ENCODE measurements at places on chromosomes 5 and 9.
A peak's percentile ranks its signal among the peaks of the same experiment; 100 is the strongest.

DNA sequence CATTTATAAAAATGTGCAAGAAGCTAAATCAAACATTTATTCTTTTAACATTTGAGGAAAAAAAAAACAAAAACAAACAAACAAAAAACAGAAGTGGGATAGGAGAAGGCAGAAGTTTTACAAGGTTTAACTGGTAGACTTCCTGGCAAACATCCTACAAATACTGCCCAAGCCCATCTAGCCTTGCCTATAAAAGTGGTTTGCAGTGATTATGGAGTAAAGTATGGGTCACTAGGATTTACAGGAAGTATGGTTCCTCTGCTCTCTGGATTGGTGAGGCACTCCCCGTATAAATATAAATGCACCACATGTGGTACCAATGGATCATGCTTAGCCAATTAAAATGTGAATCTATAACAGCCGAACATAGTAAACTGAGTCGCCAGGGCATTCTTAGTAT, 291.9 kb downstream of the EDIL3 start:
- H3K36me3 ChIP-seq = peaks cover 12% of the 10 kb centered on the region
- no peak overlapping the region for H3K4me3 ChIP-seq
- peaks cover 1% of the 10 kb centered on the region for H3K4me1 ChIP-seq
- H3K27me3 ChIP-seq = no peaks in the 10 kb centered on the region

GRCh38 chr5:113205323-113205722, 228.7 kb downstream of the DCP2 start:
- no peak overlapping the region for H3K4me3 ChIP-seq
- H3K27me3 ChIP-seq = no peaks in the 10 kb centered on the region
- no peaks in the 10 kb centered on the region for H3K36me3 ChIP-seq
- peaks cover 47% of the 10 kb centered on the region for H3K4me1 ChIP-seq
- no peak for DNase-seq

GRCh38 chr5:7816535-7816901, 34.4 kb downstream of the CFAP90 start:
- DNase-seq = no peak
- H3K27ac ChIP-seq = no peak overlapping the region
- no peaks in the 10 kb centered on the region for H3K36me3 ChIP-seq
- H3K4me3 ChIP-seq = no peak overlapping the region

DNA sequence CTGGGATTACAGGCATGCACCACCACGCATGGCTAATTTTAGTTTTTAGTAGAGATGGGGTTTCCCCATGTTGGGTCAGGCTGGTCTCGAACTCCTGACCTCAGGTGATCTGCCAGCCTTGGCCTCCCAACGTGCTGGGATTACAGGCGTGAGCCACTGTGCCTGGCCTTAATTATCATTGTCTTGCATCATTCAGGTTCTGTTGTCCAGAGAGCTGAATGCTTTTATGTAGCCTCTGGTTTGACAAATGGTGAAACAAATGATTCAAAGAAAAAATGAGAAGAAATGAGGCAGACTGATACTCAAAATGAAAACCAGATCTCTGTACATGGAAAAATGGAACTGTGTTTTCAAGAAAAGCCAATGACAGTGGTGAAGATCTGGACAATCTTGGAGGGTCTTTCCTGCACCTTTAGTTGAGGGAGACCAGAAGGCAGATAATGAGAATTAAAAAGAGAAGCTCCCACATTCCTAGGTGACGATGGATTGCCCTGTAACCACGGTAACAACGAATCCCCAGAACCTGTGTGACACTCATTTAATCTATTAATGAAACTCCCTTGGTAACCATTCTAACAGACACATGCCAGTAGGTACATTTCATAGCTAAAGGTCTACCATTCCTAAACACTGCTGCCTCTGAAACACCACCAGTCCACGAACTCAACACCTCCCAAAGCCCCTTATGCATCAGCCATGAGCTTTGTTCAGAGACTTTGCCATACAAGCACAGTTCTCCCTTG, 1.6 kb downstream of the TEX48 start:
- no peaks in the 10 kb centered on the region for H3K36me3 ChIP-seq
- H3K27ac ChIP-seq = peak overlapping the region; percentile 37
- H3K4me3 ChIP-seq = no peak overlapping the region
- no peaks in the 10 kb centered on the region for H3K27me3 ChIP-seq

- DNase-seq = no peak
- H3K27me3 ChIP-seq = peaks cover 8% of the 10 kb centered on the region
- H3K4me3 ChIP-seq = no peak overlapping the region
- H3K36me3 ChIP-seq = no peaks in the 10 kb centered on the region
- peaks cover 10% of the 10 kb centered on the region for H3K4me1 ChIP-seq
Measured at GRCh38 chr5:135217669-135218485, 181.2 kb downstream of the MACROH2A1 start.

GRCh38 chr5:156556666-156557406, 229.9 kb downstream of the SGCD start:
- H3K4me3 ChIP-seq = no peak overlapping the region
- H3K27ac ChIP-seq = no peak overlapping the region
- H3K36me3 ChIP-seq = no peaks in the 10 kb centered on the region

GRCh38 chr9:69945671-69946141, 97.9 kb upstream of the MAMDC2 start:
- peaks cover 18% of the 10 kb centered on the region for H3K27me3 ChIP-seq
- DNase-seq = no peak

DNA sequence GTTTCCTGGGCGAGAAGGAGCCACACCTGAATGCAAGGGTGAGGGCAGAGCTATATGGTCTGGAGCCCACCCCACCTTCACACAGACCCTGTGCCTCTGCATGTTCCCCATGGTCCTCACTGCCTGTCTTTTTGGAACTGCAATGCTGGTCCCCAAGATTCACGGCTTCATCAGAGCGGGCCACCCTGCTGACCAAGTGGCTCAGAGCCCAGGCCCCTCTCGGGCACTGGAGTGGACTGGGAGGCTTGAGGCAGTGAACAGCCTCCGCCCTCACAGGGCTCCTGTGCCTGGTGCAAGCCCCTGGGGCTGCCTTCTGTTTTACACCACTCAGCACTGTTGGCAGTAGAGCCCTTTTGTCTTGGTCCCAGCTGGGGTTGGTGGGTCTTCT, 143.2 kb downstream of the CACNA1B start:
- no peak overlapping the region for H3K4me3 ChIP-seq
- H3K27ac ChIP-seq = no peak overlapping the region
- H3K36me3 ChIP-seq = no peaks in the 10 kb centered on the region
- H3K4me1 ChIP-seq = no peaks in the 10 kb centered on the region
- H3K27me3 ChIP-seq = peaks cover 53% of the 10 kb centered on the region
- no peak for DNase-seq

DNA sequence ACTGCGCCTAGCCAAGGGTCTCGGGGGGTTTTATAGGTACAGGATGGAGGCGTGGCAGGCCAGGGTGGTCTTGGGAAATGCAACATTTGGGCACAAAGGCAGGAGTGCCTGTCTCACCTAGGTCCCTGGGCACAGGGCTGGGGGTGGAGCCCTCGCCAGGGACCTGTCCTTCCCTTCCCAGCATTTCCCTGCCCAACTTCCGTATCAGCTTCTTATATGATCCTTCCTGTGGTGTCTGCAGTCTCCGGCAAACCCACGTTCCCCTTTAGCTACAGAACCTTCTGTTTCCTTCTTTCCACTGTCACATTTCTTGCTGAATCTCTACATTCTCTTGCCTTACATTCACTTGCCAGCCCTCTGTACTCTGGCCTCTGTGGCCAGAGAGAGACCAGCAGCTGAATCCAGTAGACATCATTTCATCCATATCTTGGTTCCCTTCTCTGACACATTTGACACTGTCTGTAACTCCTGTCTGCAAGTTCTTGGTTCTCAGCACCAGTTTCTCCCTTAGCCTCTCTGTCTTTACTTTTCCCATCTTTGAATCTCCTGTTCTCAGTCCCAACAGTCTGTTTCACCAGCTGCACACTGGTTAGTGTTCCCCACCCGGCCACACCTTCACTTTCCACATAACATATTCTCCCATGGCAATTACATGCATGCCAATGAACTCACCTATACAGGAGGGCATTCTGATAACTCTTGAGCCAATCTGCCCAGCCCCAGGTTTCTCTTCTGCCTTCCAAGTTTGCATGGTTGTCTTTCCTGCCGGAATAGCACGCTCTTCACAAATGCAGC, 134.7 kb upstream of the ZNF608 start:
- H3K4me1 ChIP-seq = no peaks in the 10 kb centered on the region
- no peak overlapping the region for H3K27ac ChIP-seq
- H3K27me3 ChIP-seq = no peaks in the 10 kb centered on the region
- no peaks in the 10 kb centered on the region for H3K36me3 ChIP-seq

- no peaks in the 10 kb centered on the region for H3K4me1 ChIP-seq
- no peaks in the 10 kb centered on the region for H3K27me3 ChIP-seq
- no peak overlapping the region for H3K4me3 ChIP-seq
- no peaks in the 10 kb centered on the region for H3K36me3 ChIP-seq
- DNase-seq = no peak
Measured at GRCh38 chr5:23372177-23372576, 135.2 kb upstream of the PRDM9 start.

DNA sequence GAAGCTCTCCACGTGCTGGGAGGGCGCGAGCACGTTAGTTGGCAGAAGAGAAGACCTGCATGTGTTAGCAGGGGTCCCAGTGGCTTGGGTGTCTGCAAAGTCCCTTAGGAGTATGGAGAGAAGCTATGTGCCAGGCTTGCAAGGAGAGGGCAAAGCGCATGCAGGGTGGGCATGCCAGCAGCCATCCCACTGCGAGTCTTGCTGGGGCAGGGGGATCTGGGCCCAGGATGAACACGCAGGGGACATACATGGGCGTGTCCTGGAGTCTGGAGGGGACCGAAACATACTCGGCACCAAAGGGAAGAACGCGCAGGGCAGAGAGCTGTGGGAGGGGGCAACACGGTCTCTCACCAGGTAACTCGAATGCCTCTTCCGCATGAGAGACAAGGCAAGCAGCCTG, 43.6 kb upstream of the IPPK start:
- H3K27ac ChIP-seq = no peak overlapping the region
- H3K4me3 ChIP-seq = no peak overlapping the region
- H3K27me3 ChIP-seq = no peaks in the 10 kb centered on the region
- H3K4me1 ChIP-seq = no peaks in the 10 kb centered on the region

DNA sequence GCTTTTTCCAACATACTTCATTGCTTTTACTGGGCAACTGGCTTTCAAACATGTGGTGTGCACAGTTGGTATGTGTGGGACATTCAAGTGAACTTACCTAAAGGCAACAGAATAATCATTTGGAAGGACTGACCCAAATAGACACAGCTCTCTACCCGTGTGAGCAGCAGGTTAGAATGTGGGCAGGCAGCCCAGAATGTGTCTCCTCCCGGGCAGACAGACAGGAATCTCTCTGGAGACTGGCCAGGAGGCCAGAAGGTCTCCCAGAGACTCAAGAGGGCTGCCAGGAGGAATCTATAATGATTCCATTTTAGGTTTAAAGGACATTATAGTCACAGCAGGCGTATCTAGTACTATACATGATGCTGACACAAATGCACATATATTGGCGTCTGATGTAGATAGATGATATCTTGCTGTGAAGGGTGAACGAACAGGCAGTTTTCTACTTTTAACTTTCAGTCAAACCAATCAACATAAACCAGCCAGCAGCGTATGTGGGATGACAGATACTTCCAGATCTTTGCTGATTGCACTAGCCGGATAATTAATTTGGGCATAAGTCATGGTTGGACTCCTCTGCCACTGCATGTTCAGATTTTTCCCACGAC, 297.4 kb upstream of the ZNF608 start:
- peak; percentile 73 for DNase-seq
- peaks cover 61% of the 10 kb centered on the region for H3K4me1 ChIP-seq
- no peaks in the 10 kb centered on the region for H3K36me3 ChIP-seq
- H3K27ac ChIP-seq = peak overlapping the region; percentile 90
- H3K27me3 ChIP-seq = no peaks in the 10 kb centered on the region

- no peak overlapping the region for H3K4me3 ChIP-seq
- no peaks in the 10 kb centered on the region for H3K27me3 ChIP-seq
- H3K4me1 ChIP-seq = peaks cover 12% of the 10 kb centered on the region
- H3K27ac ChIP-seq = no peak overlapping the region
- H3K36me3 ChIP-seq = no peaks in the 10 kb centered on the region
Measured at GRCh38 chr5:120806202-120806601, 342.1 kb downstream of the PRR16 start.

DNA sequence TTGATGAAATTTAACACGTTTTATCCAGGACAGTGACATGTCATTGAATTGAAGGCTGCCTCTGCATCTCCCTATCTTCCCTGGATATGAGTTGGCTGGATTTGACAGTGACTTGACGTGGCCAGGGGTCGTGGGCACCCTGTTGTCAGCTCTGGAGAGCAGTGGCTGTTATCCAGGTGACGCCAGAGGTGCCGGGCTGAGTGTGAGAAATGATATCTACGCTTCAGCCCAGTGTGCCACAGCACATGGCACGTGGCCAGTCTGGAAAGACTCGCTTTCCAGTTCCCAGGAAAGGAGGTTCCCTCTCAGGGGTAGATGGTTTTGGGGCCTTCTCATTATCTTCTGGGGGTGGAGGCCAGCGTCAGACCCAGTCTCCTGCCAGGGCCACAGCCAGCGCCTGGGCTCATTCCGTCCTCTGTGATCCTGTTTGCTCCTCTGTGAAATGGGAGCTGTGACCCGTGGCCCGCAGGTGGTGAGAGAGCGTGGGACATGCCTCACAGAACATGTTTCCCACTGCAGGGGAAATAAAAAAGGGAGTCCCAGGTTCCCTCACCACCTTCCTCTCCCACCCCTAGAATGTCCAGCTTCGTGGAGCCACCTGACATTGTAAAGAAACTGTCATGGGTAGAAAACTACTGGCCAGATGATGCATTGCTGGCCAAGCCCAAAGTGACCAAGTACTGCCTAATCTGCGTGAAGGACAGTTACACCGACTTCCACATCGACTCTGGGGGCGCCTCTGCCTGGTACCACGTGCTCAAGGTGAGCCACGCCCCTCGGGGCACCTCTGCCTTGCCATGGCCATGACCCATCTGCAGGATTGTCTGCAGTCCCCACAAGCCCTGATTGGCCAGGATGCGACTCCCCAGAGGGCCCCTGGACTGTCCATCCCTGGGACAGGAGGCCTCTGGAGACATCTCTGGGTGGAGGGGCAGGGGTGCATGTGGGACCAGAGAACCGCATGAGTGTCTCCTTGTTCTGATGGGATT, 76.5 kb downstream of the PHF2 start:
- H3K27me3 ChIP-seq = no peaks in the 10 kb centered on the region
- peaks cover 27% of the 10 kb centered on the region for H3K36me3 ChIP-seq
- H3K4me1 ChIP-seq = no peaks in the 10 kb centered on the region
- H3K27ac ChIP-seq = no peak overlapping the region
- H3K4me3 ChIP-seq = no peak overlapping the region
- DNase-seq = no peak

DNA sequence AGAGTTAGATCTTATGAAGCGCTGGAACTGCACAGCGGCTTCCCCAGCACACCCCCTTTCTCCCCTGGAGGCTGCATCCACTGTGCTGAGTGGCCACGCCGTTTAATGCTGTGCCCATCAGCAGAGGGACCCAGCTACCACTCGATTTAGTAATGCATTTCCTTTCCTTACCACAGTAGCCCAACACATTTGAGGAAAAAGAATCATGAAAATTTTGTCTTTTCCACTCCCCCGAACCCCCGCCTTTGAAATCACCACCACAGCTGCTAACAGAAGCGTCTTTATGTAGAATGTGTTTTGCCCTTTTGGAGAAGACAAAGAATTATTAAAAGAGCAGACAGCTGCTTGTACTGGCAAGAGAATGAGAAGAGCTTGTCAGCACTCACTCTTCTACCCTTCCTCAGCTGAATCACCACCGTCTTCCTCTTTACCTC, 73.2 kb downstream of the ACER2 start:
- peaks cover 23% of the 10 kb centered on the region for H3K27me3 ChIP-seq
- no peak overlapping the region for H3K4me3 ChIP-seq
- no peak for DNase-seq
- no peaks in the 10 kb centered on the region for H3K36me3 ChIP-seq

All from mesothelial cell of epicardium (in vitro differentiated cells).